CD4-positive, alpha-beta memory T cell (primary cell): ENCODE measurements at places on chromosomes 1 and 21. TPM values are rescaled to one million over a fixed set of nuclear protein-coding genes. Genes with fewer than 3 reads are reported as not detected.

Gene PTTG1IP
- total RNA-seq, result 98.7 TPM

GRCh38 chr1:218347723-218348627 is 2.8 kb downstream of the TGFB2 start:
- H3K36me3 ChIP-seq, result no peaks in the 10 kb centered on the region
- no peak overlapping the region for H3K27ac ChIP-seq
- peaks cover 46% of the 10 kb centered on the region for H3K4me1 ChIP-seq
- no peaks in the 10 kb centered on the region for H3K27me3 ChIP-seq
- H3K4me3 ChIP-seq, result no peak overlapping the region

Gene MMEL1
- 0.67 TPM for total RNA-seq

DNA sequence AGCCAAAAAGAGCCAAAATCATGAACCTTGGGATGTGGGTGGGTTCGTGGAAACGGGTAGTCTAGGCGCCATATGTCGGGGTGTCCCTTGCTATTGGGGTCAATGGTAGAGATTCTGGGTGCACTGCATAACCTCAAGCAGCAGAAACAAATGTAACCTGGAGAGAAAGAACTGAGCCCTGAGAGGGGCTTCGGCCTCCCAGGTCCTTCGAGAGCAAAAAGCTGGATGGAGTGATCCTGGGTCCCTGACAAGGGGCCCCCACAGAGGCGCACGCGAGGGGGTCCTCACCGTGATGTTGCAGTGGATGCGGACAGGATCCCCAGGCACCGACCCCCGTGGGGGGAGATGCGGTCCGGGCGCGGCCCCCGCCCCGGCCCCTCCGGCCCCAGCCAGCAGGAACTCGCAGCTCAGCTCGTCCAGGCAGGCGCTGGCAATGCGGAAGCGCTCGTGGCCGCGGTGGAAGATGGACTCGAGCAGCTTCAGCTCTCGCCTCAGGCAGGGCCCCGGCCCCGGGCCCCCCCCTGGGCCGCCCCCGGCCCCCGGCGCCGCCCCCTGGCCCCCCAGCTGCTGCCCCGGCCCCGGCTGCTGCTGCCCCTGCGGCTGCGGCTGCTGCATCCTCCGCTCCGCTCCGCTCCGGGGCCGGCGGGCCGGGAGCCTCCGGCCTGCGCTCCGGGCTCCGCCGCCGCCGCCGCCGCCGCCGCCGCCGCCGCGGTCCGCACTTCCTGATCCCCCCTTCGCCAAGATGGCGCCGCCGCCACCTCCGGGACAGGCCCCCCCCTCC is at the start of gene UBE2Q1:
Gene UBE2Q1 (minus strand): TSS at position 724 of the 781 bp plus-strand sequence. CDS start 109 bp downstream, at position 615.
- peaks cover 38% of the 10 kb centered on the region for H3K4me1 ChIP-seq
- peak within 1 kb of the TSS; percentile 82 for H3K27ac ChIP-seq
- H3K4me3 ChIP-seq, result peak within 1 kb of the TSS; percentile 83
- H3K36me3 ChIP-seq, result peaks cover 31% of the 10 kb centered on the region
- peak; percentile 22 for DNase-seq

Gene FAM78B
- 0.32 TPM for total RNA-seq

- peak; percentile 77 for DNase-seq
- H3K27ac ChIP-seq, result peak overlapping the region; percentile 88
- H3K36me3 ChIP-seq, result no peaks in the 10 kb centered on the region
- H3K27me3 ChIP-seq, result no peaks in the 10 kb centered on the region
These were observed 725 bp downstream of the MTFR1L start for GRCh38 chr1:25820247-25821111.

Gene SPTA1
- not detected for total RNA-seq

DNA sequence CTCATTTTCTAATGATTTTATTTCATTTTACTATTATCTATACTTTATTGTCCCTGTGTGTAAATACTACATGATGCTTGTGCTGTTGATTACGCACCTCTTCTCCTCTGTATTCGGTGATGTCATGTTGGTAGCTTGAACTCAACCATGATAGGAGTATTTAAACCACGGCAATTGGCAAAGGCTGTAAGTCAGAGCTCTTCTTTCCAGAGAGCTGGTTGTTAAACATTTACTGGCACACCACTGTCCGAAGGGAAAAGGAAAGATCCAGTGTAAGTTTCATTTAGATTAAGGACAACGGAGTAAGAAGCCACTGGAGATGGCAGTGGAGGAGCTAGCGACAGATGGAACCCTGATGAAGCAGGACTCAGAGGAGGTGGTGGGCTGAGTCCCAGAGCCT is 93.4 kb upstream of the KCNE2 start:
- H3K27ac ChIP-seq, result no peak overlapping the region
- no peak overlapping the region for H3K4me3 ChIP-seq
